Left renal cortex interstitium (tissue), 4 donors: ENCODE measurements at places on chromosomes 2 and 18. TPM values are rescaled to one million over a fixed set of nuclear protein-coding genes. Genes with fewer than 3 reads are reported as not detected.

- DNase-seq, result no peak
These were observed 602.7 kb upstream of the ZNF804A start for GRCh38 chr2:183995632-183996031.

GRCh38 chr2:219398721-219399363 is 11.1 kb upstream of the DNPEP start:
- no peak for DNase-seq

Gene EML6
- polyA plus RNA-seq, result 16.2 TPM

Gene SP3
- 113 TPM for polyA plus RNA-seq

Gene UGT1A7
- not detected for polyA plus RNA-seq

Gene HAAO
- 49.5 TPM for polyA plus RNA-seq

Gene FBXO48
- 1.6 TPM for polyA plus RNA-seq

Gene ARHGAP25
- polyA plus RNA-seq, result 7.1 TPM
